Activated CD4-positive, alpha-beta T cell treated with anti-CD3 and anti-CD28 coated beads for 48 hours (primary cell): ENCODE measurements at places on chromosomes 5 and 9.
A peak's percentile ranks its signal among the peaks of the same experiment; 100 is the strongest.

- DNase-seq = no peak
Observed at GRCh38 chr9:92850898-92851297, 26.9 kb downstream of the ZNF484 start.

DNA sequence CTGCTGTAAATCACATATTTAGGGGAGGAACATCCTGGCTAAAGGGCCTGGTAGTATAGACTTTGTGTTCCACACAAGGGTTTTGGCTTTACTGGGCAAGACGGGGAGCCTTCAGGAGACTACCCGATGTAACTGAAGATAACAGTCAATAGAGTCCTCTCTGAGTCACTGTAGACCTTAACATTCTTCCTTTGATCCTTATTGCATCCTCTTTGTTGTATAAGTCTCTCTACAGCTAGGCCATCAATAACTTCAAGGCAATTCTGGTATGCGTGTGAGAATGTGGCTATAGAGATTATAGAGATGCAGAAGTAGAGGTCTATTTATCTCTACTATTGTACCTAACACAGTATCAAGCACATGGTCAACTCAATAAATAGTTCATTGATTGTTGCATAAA lies 67.3 kb upstream of the STK32A start:
- no peak for DNase-seq

- DNase-seq = no peak
Observed at GRCh38 chr5:14405706-14406553, 175.7 kb upstream of the OTULINL start.

GRCh38 chr5:55897905-55898304 lies 46.7 kb downstream of the IL31RA start:
- no peak for DNase-seq

GRCh38 chr5:134590992-134591659 lies 41.5 kb downstream of the SAR1B start:
- peak; percentile 85 for DNase-seq

DNA sequence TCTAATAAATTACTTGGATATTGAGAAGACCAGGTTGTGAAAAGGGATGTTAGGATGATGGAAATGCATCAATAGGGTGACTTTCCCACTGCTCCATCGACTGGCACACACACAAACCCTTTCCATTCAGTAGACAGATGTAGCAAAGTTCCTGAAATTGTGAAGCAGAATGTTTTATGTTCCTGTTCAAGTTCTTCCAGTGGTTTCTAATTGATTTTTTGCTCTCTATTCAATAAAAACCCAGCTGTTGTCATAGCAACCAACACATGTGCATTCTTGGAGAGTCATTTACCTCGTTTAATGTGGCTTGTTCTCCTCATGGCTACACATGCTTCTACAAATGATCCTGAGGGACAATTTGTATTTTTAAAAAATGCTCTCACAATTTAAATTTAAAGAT lies 244.6 kb downstream of the RAB3C start:
- no peak for DNase-seq

DNA sequence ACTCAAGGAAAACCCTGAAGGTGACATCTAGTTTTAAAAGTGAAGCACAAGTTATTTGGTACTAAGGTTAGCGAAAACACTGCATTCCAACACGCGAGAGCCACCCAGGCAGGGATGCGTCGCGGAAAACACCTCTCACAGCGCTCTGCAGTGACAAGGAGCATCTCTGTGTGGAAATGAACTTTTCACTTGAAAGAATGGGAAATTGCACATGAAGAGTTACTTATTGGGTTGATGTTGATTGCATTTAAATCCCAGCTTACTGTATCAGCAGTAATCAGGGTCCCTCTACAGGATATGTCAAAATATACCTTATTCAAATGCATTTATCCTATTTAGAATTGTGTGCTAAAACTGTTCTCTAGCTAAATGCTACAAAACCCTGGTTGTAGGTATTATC lies 144.4 kb downstream of the BNC2 start:
- no peak for DNase-seq

DNA sequence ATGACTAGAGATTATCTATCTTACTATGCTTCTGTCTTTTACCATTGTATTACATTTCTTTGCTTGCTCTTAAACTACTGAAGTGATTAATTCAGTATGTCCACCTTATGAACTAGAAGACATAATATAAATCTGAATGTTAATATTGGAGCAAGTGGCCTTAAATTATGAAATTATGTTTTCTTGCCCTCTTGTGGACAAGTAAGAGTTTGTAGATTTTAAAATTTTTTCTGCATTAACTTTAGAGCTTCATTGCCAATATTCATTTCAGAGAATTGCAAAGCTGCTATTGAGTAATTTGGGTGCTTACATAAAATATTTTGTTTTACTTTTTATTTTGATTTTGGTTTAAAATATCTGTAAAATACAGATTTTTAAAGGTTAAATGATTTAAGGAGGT lies 55.3 kb downstream of the RANBP17 start:
- no peak for DNase-seq

- DNase-seq = no peak
Observed at GRCh38 chr9:71911908-71912335, 483 bp downstream of the C9orf85 start.

- DNase-seq = no peak
Observed at GRCh38 chr5:102589661-102590060, 90.9 kb upstream of the SLCO6A1 start.

DNA sequence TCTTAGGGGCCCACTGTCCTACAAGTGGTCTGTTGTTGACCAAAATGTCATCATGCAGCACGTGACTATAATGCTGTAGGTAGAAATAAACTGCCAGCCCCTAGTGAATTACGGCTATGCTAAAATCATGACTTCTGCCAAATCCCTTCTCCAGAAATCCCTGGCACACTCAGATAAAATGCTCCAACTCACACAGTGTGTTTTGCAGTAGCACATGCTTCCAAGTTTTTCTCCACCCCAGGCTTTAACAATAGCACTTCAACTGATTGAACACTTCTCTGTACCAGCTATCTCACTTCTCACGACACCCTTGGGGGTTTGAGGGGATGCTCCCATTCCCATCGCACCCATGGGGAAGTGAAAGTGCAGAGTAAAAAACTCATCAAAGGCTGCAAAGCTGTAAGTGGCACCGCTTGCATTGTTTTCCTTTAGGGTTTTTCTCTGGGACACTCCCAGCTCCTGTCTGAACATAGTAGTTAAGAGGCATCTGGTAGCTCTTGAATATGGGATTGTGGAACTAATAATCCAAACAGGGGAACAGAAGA lies 151.0 kb upstream of the SLC24A2 start:
- DNase-seq = no peak

- DNase-seq = no peak
Observed at GRCh38 chr5:77210091-77210963, at the start of gene PDE8B. TSS of gene PDE8B (plus strand) at chr5:77210680. CDS start at chr5:77210926, 246 bp downstream.

DNA sequence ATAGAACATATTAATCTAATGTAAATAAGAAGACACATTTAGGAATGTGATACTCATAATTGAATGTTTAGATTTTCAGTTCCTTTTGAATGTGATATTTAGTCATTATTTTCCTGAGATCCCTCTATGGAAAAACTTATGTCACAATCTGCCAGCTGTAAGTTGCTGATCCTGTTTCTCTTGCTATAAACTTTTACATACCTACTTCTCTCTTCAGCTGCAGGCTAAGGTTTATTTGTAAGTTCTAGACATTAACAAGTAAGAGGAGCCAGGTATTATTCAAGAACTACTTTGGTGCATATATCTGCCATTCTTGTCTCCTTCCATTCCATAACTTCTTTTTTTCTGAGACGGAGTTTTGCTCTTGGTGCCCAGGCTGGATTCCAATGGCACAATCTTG lies 462.4 kb downstream of the PRR16 start:
- no peak for DNase-seq

DNA sequence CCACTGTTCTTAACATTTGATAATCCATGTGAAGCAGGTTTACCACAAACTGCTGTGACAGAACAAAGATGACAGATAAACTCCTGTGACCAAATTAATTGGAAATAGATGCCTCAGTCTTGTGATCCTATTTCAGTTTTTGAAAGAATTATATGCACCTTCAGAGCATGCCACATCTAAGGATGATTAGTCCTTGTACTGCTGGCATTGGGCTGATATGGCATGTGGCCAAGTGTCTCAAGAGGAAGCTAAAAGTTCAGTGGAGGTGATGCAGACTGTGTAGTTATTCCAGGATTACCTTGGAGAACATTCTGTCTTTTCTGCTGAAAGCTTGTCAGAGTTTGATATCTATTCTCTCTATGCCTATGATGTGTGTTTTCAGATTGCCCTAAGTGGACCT lies 314.4 kb upstream of the EFNA5 start:
- DNase-seq = no peak

GRCh38 chr5:137616046-137616445 lies 116.9 kb upstream of the SPOCK1 start:
- no peak for DNase-seq

DNA sequence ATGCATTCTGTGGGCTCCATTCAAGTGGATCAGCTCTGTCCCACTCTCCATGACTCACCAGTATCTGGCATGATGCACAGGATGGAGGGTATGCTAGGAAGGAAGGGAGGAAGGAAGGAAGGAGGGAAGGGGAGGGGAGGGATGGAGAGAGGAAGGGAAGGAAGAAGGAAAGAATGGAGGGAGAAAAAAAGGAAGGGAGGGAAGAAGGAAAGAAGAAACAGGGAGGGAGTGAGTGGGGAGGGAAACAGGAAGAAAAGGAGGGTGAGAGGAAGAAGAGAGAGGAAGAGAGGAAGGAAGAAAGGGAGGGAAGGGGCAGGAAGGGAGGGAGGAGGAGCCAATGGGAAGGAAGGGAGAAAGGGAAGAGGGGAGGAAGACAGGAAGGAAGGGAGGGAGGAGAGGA lies 5.3 kb upstream of the BARHL1 start:
- DNase-seq = no peak

DNA sequence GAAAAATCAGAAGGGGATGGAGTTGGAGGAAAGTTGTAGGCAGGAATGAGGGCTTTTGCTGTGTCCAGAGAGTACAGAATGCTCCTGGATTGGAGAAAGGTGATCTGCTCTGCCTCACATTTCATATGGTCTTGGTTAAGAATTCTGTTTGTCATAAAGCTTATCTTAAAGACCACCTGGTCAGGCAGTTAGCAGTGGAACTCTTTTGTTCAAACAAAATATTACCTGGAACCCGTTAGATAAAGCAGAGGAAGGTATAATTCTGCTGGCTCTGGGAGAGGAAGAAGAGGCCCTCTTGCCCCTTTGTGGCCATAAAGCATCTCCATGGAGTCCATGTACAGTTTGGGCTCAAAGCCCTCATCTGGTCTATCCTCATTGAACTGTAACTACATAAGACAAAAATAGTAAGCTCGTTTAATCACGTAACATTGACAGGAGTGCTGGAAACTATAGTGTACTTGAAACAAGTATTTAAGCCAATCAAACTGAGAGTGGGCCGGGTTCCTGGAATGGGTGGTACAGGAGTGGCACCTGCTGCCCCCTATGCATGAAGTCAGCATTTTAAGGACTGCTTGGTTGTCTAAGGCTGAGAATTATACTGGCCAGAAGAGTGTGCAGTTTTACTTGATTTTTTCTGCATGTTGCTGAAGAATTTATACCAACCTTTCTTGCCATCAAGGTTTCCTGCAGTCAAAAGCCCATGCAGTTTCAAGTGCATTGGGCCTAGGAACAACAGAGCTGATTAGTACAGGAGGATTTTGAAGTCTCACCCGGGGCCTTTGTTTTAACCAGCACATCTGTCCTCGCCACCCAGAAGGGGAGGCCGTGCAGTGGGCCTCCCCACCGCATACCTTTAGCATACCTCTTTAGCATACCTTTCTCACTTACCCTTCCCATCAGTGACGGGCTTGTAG lies 39.9 kb downstream of the STXBP1 start:
- DNase-seq = no peak

GRCh38 chr9:100700689-100701318 lies 122.9 kb downstream of the CAVIN4 start:
- DNase-seq = peak; percentile 12

DNA sequence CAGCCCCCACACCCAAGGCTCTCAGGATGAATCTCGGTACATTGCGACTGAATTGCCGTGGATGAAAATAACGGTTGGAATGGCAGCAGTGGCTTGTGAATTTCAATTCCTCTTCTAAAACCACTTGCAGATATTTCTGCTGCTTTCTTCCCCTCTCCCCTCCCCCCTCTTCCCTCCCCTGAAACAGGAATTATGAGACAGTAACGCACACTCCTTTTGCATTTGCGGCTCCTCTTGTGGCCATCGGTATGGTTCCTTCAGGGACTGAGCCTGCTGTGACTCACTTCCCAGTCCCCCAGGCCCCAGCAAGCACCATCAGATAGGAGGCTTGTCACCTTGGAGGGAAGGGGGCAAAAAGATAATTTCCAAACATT lies 9.7 kb downstream of the DCANP1 start:
- no peak for DNase-seq

DNA sequence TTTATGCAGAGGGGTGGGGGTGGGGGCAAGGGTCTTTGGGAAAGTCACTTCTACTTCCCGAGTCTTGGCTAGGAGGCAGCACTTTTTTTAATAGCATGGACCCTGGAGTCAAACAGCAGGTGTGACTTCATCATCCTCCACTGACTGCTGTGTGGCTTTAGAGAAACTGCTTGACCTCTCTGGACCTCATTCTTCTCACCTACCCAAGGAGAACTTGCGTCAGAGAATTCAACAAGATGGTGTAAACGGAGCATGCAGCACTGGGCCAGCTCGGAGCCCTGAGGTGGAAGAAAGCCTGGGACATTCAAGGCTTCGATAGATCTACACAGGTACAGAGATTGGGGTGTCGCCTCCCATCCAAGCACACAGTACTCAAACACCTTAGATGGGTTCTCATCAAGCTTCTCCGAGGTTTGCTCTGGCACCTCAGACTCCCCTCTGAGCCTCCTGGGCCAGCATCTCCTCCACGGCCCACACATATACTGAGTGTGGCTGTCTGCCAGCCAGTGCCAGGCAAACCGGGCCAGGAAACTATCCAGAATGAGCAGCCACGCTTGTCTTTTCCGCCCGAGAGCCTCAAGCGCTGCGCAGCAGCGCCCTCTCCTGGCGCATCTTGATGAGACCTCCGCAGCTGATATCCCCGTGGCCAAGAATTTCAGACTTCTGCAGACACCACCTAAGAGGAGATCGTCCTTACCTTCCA lies 4.6 kb upstream of the SLC25A48 start:
- DNase-seq = peak; percentile 72

GRCh38 chr9:74556685-74557084 lies 59.5 kb downstream of the RORB start:
- DNase-seq = peak; percentile 43

- no peak for DNase-seq
Observed at GRCh38 chr5:72121052-72121779, 13.9 kb downstream of the MAP1B start.

DNA sequence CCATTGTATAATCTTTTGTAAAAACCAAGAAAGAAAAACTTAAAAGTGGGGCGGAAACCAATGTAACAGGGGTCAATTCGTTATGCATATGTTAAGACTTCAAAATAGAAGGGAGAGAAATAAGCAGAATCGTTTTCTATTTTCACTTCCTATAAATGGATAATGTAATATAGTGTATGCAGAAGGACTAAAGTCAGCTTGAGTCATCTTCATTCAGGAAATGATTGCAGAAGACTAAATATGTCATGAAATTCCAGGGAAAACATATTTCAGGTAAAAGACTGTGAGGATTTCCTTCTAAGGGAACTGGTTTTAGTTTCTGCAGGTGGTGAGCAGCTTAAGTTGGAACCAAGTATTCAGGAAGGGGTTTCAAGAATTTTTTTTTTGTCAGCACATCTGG lies 753.3 kb downstream of the IRX1 start:
- DNase-seq = no peak
